SK-MEL-5 (cell line): ENCODE measurements at places on chromosomes 2 and 18. TPM values are rescaled to one million over a fixed set of nuclear protein-coding genes. Genes with fewer than 3 reads are reported as not detected.
A peak's percentile ranks its signal among the peaks of the same experiment; 100 is the strongest.

Gene HOXD12
- 0.42 TPM in 1 of 2 replicates, not detected in the other for total RNA-seq

Gene TCF23
- not detected in 2 replicates for total RNA-seq

Gene CFAP65
- total RNA-seq, result 0.16 and 0.24 TPM in 2 replicates

Gene UGT1A8
- total RNA-seq, result not detected in 2 replicates

Gene NCKAP1
- 124 and 125 TPM in 2 replicates for total RNA-seq

- DNase-seq, result no peak
Observed at GRCh38 chr18:22816266-22817176, 116.6 kb upstream of the RBBP8 start.

DNA sequence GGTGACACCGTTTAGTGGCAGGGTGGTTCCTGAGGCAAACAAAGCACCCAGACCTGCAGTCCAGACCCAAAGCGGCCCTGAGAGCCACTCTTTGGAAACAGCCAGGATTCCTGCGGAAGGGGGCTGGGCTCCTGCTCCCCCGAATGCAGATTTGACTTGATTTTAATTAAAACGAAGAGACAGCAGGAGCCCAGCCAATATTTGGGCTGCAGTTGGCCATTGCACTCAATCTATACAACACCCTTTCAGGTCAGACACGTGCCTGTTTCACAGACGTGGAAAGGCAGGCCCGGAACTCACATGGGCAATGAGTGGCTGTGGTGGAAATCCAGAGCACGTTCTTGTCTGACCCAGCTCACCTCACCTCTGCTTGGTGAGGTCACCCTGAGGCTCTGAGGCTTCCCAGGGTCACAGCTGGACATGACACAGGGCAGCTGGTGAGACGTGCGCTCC, 122.4 kb downstream of the NDUFA10 start:
- no peak for DNase-seq

GRCh38 chr2:142307616-142308115, 176.8 kb upstream of the LRP1B start:
- no peak for DNase-seq

- DNase-seq, result no peak
Observed at GRCh38 chr2:238710032-238710735, 137.7 kb upstream of the TWIST2 start.

DNA sequence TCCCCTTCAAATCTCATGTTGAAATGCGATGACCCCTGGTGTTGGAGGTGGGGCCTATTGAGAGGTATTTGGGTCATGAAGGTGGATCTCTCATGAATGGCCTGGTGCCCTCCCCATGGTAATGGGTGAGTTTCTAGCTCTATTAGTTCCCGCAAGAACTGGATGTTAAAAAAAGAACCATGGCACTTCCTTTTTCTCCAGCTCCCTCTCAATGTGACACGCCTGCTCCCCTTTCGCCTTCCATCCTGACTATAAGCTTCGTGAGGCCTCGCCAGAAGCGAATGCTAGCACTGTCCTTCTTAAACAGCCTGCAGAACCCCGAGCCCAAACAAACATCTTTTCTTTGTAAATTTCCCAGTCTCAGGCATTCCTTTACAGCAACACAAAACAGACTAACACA, 303.2 kb upstream of the REV1 start:
- no peak for DNase-seq

- DNase-seq, result no peak
Observed at GRCh38 chr2:38164881-38165280, 88.9 kb upstream of the CYP1B1 start.

GRCh38 chr2:10490806-10491291, 42.7 kb upstream of the ODC1 start:
- DNase-seq, result no peak

DNA sequence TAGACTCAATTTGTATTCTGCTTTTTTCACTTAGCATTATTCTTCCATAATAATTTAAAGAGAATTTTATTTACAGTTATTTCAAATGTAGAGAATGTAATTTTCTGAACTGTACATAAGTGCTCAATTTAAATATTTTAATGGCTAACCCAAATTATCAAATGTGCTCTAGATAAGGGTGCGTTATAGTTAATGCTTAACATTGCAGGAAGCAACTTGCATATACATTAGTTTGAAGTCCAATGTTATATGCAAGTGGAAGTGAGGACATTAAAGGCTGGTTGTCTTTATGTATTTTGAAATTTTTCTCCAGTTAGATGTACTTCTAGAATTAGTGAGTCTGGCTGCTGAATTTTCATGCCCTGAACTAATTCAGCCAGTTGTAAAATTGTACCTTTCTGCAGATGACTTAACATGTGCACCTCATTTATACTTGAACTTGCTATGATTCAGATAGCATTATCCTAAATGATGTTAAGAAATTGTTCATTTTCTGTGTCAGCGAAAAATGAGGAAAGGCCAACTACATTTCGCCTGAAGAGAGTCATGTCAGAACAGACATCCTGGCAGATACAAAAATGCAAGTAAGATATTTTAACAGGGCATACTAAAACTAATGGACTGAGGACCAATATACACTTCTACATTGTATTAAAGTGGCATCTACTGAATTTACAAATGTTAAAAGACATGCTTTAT, 59.2 kb upstream of the GAREM1 start:
- no peak for DNase-seq

- DNase-seq, result peak; percentile 65
Observed at GRCh38 chr2:207142461-207142860, 23.3 kb downstream of the KLF7 start.

DNA sequence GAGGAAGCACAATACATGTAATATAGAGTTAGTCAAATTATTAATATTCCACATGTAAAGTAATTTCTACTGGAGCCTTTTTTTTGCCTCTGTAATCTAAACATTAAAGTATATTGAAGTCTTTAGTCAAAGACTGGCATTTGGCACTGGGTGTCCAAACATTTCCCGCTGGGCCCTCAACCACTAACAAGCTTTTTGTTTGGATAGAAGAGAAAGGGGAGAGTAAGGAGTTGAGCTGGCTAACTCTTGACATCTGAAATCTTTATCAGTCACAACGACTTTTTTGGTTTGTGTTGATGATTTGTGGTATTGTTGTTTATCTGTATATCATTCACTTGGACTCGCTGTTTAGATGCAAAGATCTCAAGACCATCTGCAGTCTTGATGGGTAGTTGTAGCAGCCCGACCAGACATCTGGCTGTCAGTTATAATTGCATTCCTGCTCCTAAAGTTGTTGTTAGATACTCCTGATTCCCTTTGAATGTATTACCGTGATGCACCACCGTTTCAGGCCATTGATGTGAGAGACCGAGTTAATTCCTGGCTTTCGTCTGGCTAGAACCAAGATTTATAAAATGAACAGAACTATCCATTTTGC, 379.6 kb downstream of the MTX2 start:
- no peak for DNase-seq

- DNase-seq, result no peak
Observed at GRCh38 chr2:171629113-171629512, 58.2 kb upstream of the DYNC1I2 start.

- no peak for DNase-seq
Observed at GRCh38 chr2:97966545-97967215, 29.1 kb downstream of the TMEM131 start.

- DNase-seq, result no peak
Observed at GRCh38 chr2:232336981-232337720, 41.4 kb upstream of the ALPP start.

DNA sequence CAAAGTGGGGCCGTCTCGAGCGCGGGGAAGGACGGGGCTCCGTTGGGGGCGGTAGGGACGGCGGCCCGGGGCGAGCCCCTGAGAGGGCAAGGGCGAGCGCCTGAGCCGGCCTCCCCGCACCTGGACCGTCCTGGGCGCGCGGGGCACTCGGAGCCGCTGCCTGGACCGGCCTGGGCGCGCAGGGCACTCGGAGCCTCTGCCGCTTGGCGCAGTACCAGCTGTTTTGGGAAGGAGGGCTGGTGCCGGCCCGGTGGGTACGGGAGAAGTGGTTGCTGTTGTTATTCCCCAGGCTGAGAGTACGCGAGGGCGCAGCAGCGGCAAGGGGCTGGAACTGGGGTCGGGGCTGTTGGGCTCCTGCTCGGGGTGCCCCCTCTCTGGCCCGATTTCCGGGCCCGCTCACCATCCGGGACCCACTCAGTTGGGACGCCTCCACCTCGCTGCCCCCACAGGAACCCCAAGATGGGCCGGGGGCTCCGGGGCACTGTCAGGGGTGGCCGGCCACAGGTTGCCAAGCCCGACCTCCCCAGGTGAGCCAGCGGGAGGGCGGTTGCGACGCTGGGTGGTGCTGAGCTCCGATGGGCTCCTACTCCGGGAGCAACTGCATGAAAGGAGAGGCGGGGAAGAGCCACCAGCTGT, 579 bp downstream of the ARHGEF4 start:
- DNase-seq, result no peak

GRCh38 chr18:25298853-25299274, 53.1 kb downstream of the ZNF521 start:
- DNase-seq, result peak; percentile 9
